ENCODE measurements at places on chromosomes 5 and 9.

DNA sequence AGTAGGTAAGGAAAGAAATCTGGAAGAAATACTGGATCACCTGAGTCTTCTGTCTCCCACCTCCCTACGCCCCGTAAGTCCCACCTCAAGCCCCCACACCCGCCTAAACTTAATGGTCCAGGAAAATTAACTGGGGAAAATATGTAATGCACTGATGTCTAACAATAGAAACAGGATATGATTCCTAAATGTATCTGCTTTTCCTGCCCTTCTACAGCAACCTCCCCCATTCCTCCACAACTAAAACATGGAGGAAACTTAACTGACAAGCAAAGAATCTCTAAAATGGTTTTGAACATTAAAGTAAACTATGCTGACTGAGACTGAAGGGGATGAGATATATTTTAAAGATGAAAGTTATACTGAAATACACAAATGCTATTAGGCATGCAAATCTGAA lies 10.4 kb downstream of the RFX3 start:
- no peak for DNase-seq

GRCh38 chr9:120210274-120210673 lies 369.7 kb downstream of the CDK5RAP2 start:
- DNase-seq, result no peak

DNA sequence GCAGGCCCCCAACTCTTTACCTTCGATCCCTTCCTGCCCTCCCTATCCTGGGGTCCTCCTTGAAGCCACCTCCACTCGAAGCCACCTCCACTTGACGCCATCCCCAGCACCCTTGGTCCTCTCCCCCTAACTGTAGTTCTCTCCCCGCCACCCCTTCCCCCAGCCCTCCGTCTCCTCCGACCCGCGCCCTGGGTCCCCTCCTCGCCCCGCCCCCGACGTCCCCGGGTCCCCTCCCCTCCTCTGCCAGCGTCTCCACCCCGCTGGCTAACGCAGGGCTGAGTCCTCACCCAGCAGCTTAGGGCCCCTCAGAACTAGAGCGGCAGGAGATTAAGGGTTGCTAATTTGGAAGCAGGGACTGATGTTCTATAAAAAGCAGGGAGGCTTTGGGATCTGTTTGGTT lies 30.6 kb upstream of the ANKRD33B start:
- no peak for DNase-seq

GRCh38 chr5:147474140-147474539 lies 35.7 kb downstream of the DPYSL3 start:
- DNase-seq, result no peak
